ENCODE measurements at places on chromosomes 12 and 14. TPM values are rescaled to one million over a fixed set of nuclear protein-coding genes. Genes with fewer than 3 reads are reported as not detected.
A peak's percentile ranks its signal among the peaks of the same experiment; 100 is the strongest.

DNA sequence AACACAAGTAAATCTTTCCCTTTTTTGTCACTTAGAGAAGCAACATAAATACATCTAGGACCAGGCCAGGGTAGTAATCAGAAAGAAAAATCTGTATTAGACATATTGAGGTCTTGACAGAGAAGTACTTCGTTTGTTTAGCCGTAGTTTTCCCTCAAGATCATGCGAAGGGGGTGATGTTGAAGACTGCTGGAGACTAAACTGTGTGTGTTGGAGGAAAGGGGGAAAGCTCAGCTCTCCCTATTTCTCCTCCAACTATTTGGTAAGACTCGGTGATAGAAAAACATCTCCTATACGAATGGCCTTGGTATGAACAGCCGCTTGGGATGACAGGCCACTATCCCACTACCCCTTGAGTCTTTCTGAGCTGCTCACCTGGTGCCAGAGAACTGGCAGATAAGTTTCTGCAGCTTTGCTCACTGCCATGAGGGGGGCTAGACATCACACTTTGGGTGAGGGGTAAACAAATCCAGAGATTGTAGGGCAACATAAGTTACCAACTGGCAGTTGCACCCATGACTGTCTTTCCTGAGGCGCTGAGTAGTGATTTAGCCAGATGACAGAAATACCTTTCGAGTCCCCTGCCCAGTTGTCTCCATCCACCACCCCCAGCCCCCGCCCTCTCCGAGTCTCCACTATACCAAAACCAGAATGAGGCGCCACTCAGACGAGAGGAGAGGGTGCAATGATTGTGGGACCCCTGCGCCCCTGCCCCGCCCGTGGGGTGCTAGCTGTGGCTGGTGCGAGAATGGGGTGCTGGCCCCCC is 685 bp downstream of the VAMP1 start:
- DNase-seq, result no peak
- H3K4me3 ChIP-seq, result peak overlapping the region; percentile 91
- no peaks in the 10 kb centered on the region for H3K27me3 ChIP-seq
- H3K27ac ChIP-seq, result peak overlapping the region; percentile 82
- peaks cover 47% of the 10 kb centered on the region for H3K36me3 ChIP-seq

DNA sequence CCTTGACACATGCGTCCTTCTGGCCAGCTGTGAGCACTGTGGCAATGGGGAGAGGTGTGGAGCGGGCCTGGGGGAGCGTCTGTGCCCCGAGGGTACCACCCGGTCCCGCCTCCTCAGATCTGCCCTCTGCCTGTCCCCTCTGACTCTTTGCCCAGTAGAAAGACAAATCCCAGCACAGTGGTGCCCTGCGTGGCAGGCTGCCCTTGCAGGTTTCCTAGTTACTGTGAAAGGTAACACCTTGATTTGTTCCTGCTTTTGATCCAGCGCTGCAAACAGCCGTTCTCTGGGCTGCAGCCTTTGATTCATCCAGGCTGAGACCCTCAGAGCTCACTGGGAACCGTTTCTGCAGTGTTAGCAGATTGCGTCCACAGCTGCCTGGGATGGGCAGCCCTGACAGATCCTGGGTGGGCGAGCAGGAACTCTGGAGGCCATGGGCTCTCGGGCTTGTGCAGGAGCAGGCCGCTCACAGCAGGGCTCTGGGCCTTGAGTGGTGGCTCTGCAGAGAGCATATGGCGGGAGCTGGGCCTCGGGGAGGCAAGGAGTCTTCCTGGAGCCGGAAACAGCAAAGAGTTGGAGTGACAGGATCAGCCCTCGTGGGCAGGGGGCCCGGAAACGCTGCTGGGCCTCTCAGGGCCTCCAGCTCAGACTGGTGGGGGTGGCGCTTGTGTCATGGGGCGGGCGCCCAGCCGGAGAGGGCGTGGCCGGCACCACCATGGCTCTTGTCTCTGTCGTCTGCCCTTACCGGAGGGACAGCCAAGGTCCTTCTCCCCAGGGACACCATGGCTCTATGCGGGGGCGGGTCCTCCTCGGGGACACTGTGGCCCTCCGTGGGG is 16.6 kb downstream of the FBRSL1 start:
- no peaks in the 10 kb centered on the region for H3K36me3 ChIP-seq
- no peaks in the 10 kb centered on the region for H3K27me3 ChIP-seq
- H3K4me1 ChIP-seq, result peaks cover 48% of the 10 kb centered on the region
- peak; percentile 89 for DNase-seq
- H3K27ac ChIP-seq, result peak overlapping the region; percentile 76

DNA sequence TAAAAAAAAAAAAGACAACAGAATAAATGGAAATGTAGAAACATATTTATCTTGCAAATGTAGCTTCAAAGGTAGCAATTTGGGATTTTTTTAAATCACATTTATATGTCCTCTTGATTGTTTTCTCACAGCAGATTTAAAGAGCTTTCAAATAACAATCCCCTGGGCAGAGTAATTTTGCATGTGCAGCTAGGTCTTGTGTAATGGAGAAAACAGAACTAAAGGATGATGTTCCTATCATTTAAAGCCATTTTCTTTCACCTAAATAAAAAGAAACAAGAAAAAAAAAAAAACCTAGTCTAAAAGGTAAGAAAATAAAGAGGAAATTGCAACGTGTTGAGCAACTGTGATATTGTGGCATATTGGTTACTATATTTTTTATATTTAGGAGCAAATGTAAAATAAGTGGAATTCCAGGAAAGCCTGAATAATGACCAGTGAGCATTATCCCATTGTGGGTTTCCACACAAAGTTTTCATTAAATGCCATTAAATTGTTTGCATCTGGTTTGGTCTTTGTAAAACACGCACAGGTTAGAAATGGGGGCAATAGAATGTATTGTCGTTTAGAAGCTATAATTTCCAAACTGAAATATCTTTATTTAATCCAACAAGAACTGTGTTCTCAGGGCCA is 215.6 kb downstream of the SLC6A15 start:
- no peaks in the 10 kb centered on the region for H3K27me3 ChIP-seq
- H3K4me1 ChIP-seq, result no peaks in the 10 kb centered on the region
- no peaks in the 10 kb centered on the region for H3K36me3 ChIP-seq
- H3K27ac ChIP-seq, result no peak overlapping the region

DNA sequence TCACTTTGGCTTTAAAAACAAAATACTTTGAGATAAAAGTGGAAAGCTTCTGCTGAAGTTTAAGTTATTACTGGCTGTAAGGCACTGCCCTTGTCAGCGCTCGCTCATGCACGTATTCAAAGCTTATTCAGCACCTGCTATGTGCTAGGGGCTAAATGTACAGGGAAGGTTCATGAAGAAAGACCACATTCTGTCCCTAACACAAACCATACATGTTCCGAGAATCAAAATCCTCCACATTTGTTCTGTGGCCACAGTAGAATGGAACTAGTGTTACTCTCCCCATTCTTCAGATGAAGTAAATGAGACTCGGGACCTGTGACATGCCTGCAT is 33.8 kb upstream of the GPR68 start:
- H3K27me3 ChIP-seq, result no peaks in the 10 kb centered on the region
- no peaks in the 10 kb centered on the region for H3K4me1 ChIP-seq
- H3K27ac ChIP-seq, result no peak overlapping the region
- DNase-seq, result no peak

- no peaks in the 10 kb centered on the region for H3K27me3 ChIP-seq
- H3K4me1 ChIP-seq, result peaks cover 13% of the 10 kb centered on the region
- H3K4me3 ChIP-seq, result no peak overlapping the region
- DNase-seq, result no peak
- H3K36me3 ChIP-seq, result peaks cover 6% of the 10 kb centered on the region
Measured at GRCh38 chr14:103535081-103535890, 6.3 kb downstream of the TRMT61A start.

GRCh38 chr14:100062590-100062989 is 2.6 kb upstream of the EVL start:
- peak; percentile 75 for DNase-seq
- H3K4me3 ChIP-seq, result peak overlapping the region; percentile 65
- peak overlapping the region; percentile 99 for H3K27ac ChIP-seq
- H3K4me1 ChIP-seq, result peaks cover 76% of the 10 kb centered on the region
- peaks cover 21% of the 10 kb centered on the region for H3K36me3 ChIP-seq
- no peaks in the 10 kb centered on the region for H3K27me3 ChIP-seq

DNA sequence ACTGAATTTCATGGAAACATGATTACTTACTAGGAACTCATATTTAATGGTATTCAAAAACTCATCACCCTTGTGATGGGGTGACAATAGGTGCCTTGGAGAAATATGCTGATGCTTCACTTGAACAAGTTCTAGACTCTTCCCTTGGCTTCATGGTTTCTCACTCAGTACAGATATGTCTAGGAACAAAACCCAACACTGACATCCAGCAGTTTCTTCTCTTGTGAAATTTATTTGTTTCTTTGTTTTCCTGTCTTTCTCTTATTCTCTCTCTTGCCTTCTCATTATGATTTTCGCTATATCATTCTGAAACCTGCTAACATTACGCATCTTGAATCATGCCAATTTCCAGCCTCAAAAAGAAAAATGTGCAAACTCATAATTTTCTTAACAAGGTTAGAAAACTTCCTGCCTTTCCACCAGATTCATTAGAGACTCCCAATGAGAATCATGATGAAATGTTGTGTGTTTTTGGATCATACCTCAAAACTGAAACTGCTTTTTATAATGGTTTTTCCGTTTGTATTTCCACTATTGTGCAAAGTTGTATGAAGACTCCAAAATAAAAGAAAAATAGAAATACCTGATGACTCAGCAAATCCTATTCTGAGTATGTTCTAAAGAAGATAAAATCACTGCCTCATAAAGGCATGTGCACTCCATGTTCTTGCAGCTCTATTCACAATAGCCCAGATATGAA is 1021.5 kb downstream of the TMEM121 start:
- DNase-seq, result no peak
- no peak overlapping the region for H3K4me3 ChIP-seq
- peaks cover 10% of the 10 kb centered on the region for H3K4me1 ChIP-seq
- H3K27ac ChIP-seq, result peak overlapping the region; percentile 1

DNA sequence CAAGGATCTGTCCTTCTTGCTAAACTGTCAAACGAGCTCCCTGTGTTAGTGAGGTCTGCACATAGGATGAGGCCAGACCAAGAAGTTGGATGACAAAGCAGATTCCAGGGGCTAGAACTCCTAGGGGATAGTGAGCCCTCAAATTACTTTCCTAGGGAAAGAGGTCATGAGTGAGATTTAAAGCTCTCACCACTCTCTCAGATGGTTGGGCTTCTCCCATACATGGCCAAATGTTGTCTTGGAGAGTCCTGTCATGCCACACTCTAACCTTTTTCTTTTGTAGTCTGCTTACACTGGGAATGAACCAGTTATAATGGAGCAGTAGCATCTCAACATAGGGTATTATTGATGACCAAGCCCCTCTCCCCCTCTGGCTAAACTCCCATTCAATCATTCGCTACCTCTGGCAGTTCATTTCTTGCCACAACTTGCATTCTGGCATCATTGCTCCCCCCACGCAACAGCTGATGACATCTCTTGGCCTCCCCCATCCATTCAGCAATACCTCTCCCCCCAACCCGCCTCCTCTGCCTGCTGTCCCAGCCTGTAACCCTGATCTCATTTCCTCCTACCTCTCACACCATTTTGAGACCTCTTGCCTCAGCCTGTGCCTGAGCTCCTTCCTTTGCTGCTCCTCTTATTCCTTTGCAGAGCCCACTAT is 64.7 kb upstream of the CISTR start:
- DNase-seq, result no peak
- H3K27me3 ChIP-seq, result peaks cover 45% of the 10 kb centered on the region
- H3K27ac ChIP-seq, result no peak overlapping the region
- no peak overlapping the region for H3K4me3 ChIP-seq
- no peaks in the 10 kb centered on the region for H3K36me3 ChIP-seq
- H3K4me1 ChIP-seq, result no peaks in the 10 kb centered on the region

- H3K27me3 ChIP-seq, result no peaks in the 10 kb centered on the region
- DNase-seq, result no peak
- H3K27ac ChIP-seq, result no peak overlapping the region
- peaks cover 10% of the 10 kb centered on the region for H3K4me1 ChIP-seq
Measured at GRCh38 chr12:64500394-64500793, 48.5 kb downstream of the TBK1 start.

DNA sequence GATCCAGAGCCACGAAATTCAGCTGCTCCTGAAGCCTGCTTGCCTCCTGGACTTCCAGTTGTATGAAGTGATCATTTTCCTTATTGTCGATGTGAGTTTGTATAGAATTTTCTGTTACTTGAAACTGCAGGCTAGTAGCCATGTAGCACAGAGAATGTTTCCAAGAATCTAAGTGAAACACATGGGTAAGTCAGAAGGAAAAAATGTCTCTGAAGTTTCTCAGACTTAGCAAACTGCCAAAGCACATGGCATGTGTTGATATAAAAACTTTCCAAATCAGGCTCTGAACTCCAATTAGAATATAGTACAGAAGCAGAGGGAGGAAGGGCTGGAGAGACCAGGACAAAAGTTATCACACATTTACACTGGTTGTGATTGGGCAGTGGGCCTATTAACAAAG is 9.8 kb upstream of the PCNX1 start:
- H3K4me1 ChIP-seq, result peaks cover 59% of the 10 kb centered on the region
- no peak overlapping the region for H3K27ac ChIP-seq
- no peaks in the 10 kb centered on the region for H3K36me3 ChIP-seq

GRCh38 chr12:81610955-81611889 is 147.9 kb downstream of the PPFIA2 start:
- no peak overlapping the region for H3K4me3 ChIP-seq
- no peaks in the 10 kb centered on the region for H3K27me3 ChIP-seq
- no peak for DNase-seq
- no peak overlapping the region for H3K27ac ChIP-seq

DNA sequence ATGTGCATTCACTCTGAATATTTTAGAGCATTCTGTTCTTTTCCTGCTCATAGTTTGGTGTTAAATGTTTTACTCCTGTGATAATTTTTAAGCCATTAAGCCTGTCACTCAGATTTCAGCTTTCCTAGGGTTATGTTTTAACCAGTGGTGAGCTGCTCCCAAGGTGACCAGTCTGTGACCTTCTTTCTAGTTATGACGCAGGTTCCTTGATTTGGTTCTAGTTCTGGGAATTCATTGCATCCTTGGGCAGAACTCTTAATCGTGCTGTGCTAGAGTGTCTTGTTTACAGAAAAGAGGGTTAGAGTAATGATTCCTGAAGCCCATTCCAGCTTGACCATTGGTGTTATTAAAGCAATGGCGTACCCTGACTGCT is 2.2 kb downstream of the GABARAPL1 start:
- DNase-seq, result no peak
- peak overlapping the region; percentile 82 for H3K4me3 ChIP-seq
- no peak overlapping the region for H3K27ac ChIP-seq
- H3K36me3 ChIP-seq, result no peaks in the 10 kb centered on the region

GRCh38 chr12:24421759-24422158 is 472.3 kb upstream of the SOX5 start:
- DNase-seq, result no peak
- no peak overlapping the region for H3K4me3 ChIP-seq
- H3K4me1 ChIP-seq, result peaks cover 19% of the 10 kb centered on the region
- no peaks in the 10 kb centered on the region for H3K36me3 ChIP-seq

Gene MUCL1
- total RNA-seq, result not detected

Gene SOAT2
- total RNA-seq, result 0.79 TPM

Gene KRT72
- total RNA-seq, result 3.2 TPM

Gene RD3L
- total RNA-seq, result not detected

Gene HCAR1
- total RNA-seq, result 0.39 TPM

Gene ACSM4
- not detected for total RNA-seq

Measured in activated CD4-positive, alpha-beta T cell treated with anti-CD3 and anti-CD28 coated beads for 36 hours (primary cell).